ENCODE measurements at places on chromosomes 2 and 18.

DNA sequence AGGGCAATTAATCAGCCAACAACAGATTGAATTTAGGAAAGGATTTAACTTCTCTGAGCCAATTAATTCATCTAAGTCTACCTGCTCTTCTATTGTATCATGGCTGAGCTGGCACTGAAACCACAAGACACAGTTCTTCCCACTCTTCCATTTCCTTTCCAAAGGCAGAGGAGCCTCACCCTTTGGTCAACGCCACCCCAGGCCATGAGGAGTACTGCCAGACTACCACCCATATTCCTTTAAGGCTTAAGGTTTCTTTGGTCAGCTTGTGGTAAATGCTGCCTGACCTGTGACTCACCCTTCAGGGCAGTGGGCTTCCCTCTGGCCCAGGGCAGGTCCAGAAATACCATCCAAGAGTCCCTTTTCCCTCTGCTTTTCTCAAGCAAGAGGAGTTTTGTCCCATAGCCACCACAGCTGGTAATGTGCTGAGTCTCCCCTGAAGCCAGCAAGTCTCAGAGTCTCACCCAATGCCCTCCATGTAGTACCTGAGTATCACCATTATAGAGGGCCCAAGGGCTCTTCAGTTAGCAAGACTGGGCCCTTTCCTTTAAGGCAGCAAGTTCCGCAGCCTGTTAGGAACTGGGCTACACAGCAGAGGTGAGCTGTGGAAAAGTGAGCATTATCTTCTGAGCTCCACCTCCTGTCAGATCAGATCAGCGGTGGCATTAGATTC lies 900.5 kb upstream of the CRIM1 start:
- DNase-seq, result no peak

DNA sequence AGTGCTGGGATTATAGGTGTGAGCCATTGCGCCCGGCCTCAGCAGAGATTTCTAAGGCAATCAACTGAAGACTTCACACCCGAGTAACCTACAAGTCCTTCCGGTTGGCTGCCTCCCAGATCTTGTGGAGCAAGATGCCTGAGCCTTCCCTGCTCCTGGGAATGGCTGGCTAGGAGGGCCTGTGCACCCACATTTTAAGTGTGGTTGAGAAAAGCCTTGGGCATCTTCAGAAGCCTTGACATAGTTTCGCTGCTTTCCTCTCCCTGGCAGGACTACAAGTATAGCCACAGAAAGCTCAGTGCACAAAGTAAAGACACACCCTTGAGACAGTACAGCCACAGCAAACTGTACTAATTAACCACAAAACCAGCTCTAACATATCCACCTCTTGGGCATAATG lies 35.2 kb downstream of the E2F6 start:
- no peak for DNase-seq

GRCh38 chr18:55321265-55322177 lies 266.5 kb downstream of the TCF4 start:
- DNase-seq, result no peak

- DNase-seq, result no peak
Observed at GRCh38 chr2:3122525-3122924, 255.1 kb downstream of the EIPR1 start.

DNA sequence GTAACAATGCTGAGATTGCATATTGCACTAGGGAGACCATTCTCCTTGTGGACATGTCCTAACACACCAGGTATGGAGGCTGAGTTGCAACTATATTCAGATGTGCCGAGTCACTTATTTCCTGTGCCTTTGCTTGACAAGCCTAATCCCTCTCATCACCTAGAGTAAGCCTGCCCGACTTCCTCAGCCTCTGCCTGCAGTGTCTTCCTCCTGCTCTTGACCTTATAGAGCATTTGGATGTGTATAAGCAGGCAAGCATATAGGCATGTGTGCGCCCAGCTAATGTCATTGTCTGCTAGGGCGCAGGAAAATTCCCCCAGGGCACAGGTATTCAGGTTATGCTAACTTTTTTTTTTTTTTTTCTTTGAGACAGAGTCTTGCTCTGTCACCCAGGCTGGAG lies 316.9 kb downstream of the CDH2 start:
- no peak for DNase-seq

GRCh38 chr2:27019931-27020855 lies 12.6 kb upstream of the TMEM214 start:
- DNase-seq, result no peak

DNA sequence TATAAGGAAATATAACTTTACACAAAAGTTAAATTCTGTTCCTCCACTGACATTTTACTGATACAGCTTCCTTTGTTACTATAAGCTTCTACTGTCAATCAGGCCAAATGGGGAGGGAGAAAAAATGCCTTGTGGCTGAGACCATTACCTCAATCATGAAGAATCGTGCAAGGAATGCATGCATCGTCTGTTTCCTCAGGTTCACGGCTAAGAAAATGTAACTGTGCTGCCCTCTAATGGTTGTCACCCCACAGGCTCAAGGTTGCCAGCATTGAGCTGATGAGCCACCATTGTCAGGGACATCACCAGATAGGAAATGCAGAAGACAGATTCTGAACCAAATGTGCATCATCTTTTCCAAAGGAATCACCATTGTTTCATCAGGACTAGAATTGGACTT lies 426.9 kb downstream of the CDH2 start:
- DNase-seq, result no peak

DNA sequence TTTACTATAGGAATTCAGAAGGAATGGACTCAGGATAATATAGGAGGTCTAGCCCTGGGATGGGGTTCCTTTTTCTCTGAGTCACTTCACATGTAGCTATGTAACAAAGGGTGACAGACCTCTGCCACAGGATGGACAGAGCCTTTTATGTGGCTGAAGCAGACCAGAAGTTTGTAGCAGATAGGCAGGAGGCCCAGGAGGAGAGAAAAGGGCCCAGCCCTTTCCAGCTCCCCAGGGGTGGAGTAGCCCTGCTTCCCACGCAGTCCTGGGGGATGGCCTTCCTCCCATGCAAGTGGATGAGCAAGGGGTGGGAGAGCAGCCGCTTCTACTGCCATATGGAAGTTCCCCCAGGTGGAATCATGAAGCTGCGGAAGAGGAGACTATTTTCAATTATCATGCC lies 40.3 kb downstream of the ARMC9 start:
- no peak for DNase-seq

DNA sequence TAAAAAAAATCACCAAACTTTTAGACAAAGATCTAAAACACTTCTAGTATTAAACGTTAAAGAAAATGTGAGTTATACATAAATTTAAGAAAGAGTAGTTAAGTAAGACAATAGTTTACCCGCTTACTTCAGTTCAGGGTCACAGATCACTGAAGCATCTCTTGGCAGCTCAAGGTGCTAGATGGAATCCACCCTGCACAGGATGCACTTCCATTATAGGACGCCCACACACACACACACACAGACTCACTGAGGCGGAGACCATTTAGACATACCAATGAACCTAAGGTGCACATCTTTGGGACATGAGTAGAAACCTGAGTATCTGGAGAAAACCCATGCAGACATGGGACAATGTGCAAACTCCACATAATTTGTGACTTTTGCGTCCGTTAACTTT lies 630.6 kb upstream of the ZNF804A start:
- DNase-seq, result no peak

- DNase-seq, result no peak
Observed at GRCh38 chr2:73892631-73893329, at the start of gene ACTG2. TSS of gene ACTG2 (plus strand) at chr2:73893008. CDS start at chr2:73901312, 8,304 bp downstream.

DNA sequence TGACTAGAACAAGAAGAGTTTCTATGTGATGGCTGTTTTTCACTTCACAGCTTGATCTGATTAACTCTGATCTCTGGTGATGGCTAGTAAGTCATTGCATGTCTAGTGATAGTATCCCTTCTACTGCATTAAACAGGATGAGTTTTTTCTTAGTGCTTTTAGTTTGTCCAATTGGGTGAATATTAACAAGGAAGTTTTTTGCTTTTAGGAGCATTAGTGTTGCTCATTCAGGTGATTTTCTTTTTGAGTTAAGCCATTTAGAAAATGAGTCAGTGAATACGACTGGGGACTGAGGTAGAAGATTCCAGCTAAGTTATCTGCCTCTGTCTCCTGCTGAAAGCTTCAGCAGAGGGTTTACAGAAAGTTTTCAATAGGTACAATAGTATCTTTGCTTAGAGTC lies 306.7 kb downstream of the PIK3C3 start:
- DNase-seq, result no peak

- no peak for DNase-seq
Observed at GRCh38 chr2:56473524-56473923, 289.7 kb downstream of the CCDC85A start.

- DNase-seq, result no peak
Observed at GRCh38 chr2:176080540-176081375, 3.0 kb downstream of the EVX2 start.

DNA sequence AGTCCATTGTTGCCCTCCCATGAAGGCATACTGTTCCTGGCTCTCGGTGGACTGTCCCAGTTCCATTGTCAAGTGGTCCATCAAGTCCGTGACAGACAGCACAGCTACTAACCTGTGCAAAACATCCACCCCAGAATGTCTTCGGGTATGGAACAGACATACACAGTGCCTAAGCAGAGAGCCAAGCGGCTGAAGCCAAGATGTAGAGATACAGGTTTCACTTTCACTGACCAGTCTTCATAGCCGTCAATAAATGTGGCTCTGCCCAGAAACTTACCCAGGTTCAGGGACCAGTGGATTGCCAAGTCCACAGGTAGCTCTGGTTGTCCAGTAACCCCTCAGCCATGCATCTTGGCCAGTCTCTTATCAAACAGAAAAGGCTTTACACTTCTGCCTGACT lies 10.7 kb upstream of the PAPOLG start:
- no peak for DNase-seq

- DNase-seq, result no peak
Observed at GRCh38 chr2:2635025-2635528, 304.0 kb upstream of the MYT1L start.

GRCh38 chr18:55879331-55879730 lies 291.3 kb upstream of the TCF4 start:
- DNase-seq, result no peak

- no peak for DNase-seq
Observed at GRCh38 chr2:201358684-201359083, 1.5 kb upstream of the FLACC1 start.

GRCh38 chr18:78772360-78773302 lies 207.0 kb upstream of the SALL3 start:
- no peak for DNase-seq

DNA sequence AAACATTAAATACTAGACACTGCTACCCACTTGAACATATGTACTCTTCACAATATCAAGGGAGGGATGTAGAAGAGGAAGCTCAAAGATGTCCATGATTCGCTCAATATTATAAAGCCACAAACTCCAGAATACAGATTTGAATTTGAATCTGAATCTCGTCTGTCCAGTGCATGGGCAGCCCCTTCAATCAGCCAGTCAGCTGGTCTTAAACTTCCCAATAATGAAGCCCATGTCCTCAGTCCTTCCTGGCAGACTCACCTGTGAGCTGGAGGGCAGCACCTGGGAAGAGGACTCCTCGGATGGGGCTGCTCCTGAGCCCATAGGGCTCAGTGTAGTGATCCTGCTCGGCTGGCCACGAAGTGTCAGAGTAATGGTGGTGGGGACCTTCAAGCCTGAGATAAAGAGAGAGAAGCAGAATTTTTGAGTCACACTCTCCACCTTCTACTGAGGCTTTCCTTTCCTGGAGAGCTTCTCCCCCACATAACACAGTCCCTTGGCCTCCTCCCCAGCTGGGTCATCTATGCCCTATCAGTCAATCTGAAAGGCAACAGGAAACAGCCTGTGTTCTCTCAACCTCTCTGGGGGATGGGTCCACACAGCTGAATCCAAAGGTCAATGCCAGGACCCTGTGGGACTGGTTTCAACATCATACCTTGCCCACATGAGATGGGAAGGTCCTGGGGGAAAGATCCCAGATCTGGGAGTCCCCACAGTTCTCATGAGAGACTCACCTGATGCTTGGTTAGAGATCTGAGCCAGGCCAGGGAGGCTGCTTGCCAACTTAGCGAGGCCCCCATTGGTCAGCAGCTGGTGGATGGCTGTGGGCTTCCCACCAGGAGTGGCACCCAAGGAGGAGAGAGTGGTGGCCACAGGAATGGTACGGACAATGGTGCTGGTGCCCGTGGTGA lies 36.5 kb downstream of the KANSL3 start:
- DNase-seq, result no peak

DNA sequence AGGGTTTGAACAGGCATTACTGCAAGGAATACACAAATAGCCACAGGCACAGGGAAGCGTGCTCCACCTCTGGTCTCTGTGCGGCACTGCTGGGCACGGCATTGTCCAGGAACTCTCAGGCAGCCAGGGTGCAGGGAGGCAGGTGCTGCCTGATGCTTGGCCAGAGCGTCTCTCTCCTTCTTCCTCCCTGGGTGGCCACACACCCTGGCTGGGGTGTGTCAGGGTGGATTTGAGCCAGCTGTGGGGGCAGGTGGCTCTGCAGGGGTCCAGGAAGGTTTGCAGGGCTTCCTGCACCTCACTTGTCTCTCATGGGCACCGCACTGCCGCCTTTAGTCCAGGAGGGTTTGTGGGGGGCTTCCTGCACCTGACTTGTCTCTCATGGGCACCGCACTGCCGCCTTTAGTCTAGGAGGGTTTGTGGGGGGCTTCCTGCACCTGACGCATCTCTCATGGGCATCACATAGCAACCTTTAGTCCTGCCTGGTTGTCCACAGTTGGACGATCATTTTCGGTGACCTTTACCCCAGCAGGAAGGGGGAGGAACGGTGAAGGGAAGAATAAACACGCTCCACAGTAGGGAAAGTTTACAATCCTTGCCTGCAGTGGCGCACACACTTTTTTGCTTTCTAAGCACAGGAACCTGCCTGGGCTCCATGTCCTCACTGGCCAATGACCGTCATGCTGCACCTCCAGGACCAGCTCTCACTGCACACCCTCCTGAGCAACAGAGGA lies 332.9 kb downstream of the EIPR1 start:
- DNase-seq, result no peak

DNA sequence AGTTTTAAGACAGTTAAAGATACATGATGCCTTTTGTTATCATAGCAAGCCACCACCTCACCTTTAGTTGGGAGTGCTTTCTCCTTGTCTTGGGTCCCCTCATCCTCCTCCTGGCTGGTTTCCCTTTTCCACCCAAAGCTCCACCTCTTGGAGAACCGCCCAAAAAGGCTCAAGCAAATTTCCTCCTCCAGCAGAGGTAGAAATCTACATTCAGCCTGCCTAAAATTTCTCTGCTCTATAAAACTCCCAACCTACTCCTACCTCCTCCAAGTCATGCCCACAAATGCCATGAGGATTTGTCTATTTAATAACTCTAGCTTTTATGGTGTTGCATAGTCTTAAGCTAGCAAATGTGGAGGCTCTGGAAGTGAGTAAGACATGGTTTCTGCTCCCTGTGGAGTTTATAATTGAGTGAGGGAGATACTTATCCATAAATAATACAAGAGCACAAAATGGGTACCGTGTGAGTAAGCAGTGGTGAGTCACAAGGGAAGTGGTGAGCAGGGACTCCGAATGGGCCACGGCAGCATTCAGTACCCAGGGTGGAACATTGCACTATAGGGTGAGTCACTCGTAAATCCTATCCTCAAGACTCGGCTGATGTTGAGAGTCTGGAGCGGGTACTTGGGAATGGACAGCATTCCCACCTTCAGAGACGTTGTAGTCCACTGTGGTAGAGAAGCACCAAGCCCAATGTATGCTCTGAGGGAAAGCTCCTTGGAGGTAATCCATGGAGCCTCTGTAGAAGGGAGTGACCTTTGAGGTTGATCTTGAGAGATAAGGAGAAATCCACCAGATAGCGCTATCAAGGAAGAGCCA lies 146.3 kb downstream of the RTN4 start:
- no peak for DNase-seq

- DNase-seq, result no peak
Observed at GRCh38 chr18:9434122-9434701, 41.1 kb upstream of the RALBP1 start.
